ENCODE measurements at places on chromosomes 1 and 21. TPM values are rescaled to one million over a fixed set of nuclear protein-coding genes. Genes with fewer than 3 reads are reported as not detected.

Gene GUK1
- 116 TPM for total RNA-seq

Gene TTC34
- 0.63 TPM for total RNA-seq

Gene LIN28A
- not detected for total RNA-seq

Gene ADORA1
- 21.9 TPM for total RNA-seq

Gene KAZN
- 50.4 TPM for total RNA-seq

Gene MTARC2
- 8.1 TPM for total RNA-seq

Gene TACSTD2
- not detected for total RNA-seq

Gene CELSR2
- total RNA-seq = 82.6 TPM

Gene COL16A1
- 6.9 TPM for total RNA-seq

Gene CD46
- 238 TPM for total RNA-seq

Gene GJA8
- not detected for total RNA-seq

Gene ESPN
- total RNA-seq = under 0.01 TPM

Gene CATSPERE
- 0.94 TPM for total RNA-seq
